Esophagus mucosa (tissue), 1 donor: ENCODE measurements at places on chromosomes 12 and 14.

DNA sequence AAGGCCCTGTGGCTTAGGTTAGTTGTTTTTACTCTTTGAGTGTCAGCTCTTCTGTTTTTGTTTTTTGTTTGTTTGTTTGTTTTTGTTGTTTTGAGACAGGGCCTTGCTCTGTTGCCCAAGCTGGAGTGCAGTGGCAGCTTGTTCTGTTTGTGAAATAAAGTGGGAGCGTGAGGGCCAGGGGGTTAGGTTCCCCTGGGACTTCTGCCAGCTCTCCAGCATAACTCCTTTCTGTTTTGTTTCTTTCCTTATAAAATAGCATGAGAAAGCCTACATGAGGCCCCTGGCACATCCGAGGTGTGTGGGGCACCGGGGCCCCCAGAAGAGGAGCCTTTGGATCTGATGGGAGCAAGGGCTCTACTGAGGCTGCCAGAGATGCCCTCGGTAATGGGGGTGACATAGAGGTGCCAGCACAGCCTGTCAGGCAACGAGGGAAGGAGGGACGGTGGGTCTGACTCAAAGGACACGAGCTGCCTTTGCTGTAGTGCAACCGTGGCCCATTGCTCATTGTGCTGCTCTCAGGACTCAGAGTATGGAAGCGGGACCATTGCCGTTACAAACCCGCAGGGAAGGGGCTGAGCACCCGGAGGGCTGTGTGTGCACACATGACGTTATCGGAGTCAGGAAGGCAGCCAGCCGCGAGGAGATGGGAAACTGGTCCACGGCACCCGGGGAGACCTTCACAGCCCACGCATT, 9.1 kb upstream of the SERPINA11 start:
- ATAC-seq: no peak

DNA sequence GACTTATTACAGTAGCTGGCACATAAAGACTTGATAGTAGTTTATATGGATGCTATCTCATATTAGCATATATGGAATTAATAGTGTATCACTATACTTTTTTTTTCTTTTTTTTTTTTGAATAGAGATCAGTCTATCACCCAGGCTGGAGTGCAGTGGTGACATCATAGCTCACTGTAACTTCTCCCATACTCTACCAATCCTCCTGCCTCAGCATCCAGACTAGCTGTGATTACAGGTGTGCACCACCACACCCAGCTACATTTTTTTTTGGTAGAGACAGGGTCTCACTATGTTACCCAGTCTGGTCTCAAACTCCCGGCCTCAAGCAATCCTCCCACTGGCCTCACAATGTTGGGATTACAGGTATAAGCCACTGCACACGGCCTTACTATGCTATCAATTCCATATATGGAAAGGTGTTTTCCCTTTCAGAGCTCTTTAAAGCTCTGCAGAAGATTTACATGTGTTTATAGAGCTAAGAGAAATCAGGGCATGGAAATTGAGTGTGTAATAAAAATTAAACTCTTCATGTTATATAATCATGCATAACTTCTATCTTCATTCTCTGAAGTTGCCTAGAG, 1.8 kb upstream of the TBK1 start:
- no peak for ATAC-seq

DNA sequence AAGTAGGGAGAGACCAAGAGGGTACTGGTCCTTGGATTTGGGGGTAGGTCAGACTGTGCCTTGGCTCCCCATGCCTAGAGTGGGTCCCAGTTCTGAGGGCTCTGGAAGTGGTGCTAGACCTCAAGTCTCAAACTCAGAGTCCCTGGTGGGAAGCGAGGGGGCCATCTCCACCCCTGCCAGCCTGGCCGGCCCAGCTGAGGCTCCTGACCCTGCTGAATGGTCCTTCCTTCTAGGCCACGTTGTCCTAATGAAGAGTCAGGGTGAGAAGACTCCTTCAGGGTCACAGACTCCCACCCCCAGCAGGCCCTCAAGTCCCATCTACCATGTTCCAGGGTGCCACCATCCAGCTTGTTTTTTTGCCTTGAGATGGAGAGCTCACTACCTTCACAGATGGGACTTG, 12.9 kb downstream of the SERPINA6 start:
- ATAC-seq: no peak

DNA sequence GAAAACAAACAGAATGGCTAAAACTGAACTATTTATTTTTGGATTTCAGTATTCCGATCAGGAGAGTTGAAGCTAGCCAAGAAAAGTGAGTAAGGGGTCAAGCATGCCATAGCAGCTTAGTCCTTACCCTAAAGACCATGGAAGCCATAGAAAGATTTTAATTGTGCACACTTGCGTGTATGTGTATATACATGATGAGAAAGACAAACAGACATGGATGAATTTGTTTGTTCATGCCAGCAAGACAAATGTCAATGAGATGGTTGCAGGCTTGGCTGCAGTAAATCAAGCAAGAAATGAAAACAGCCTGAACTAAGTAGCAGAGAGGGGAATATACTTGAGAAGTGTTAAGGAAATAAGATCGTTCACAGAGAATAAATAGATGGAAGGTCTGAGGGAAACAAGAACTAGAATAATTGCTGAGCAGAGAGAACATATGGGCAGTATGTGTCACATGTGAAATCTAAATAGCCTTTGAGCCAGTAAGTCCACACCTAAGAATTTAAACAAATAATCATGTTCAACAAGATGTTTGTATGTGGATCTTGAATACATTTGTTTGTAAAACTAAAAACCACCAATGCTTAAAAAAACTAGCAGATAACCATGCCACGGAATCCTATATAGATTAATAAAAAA, 14.8 kb downstream of the SNW1 start:
- ATAC-seq: no peak
